HCT116 (cell line): ENCODE measurements at places on chromosomes 16 and 17. TPM values are rescaled to one million over a fixed set of nuclear protein-coding genes. Genes with fewer than 3 reads are reported as not detected.

PARD6A gene
- total RNA-seq, result 5.6 TPM

- H3K27me3 ChIP-seq, result no peaks in the 10 kb centered on the region
- DNase-seq, result no peak
- H3K4me1 ChIP-seq, result peaks cover 28% of the 10 kb centered on the region
- no peak overlapping the region for H3K27ac ChIP-seq
- H3K36me3 ChIP-seq, result no peaks in the 10 kb centered on the region
- no peak overlapping the region for H3K4me3 ChIP-seq
Measured at GRCh38 chr17:64401941-64402340, 11.3 kb upstream of the PECAM1 start.

- no peak for DNase-seq
- no peaks in the 10 kb centered on the region for H3K36me3 ChIP-seq
- no peaks in the 10 kb centered on the region for H3K27me3 ChIP-seq
- no peak overlapping the region for H3K27ac ChIP-seq
- H3K4me3 ChIP-seq, result no peak overlapping the region
- H3K4me1 ChIP-seq, result no peaks in the 10 kb centered on the region
Measured at GRCh38 chr16:81545470-81546250, 101.1 kb downstream of the CMIP start.

DNA sequence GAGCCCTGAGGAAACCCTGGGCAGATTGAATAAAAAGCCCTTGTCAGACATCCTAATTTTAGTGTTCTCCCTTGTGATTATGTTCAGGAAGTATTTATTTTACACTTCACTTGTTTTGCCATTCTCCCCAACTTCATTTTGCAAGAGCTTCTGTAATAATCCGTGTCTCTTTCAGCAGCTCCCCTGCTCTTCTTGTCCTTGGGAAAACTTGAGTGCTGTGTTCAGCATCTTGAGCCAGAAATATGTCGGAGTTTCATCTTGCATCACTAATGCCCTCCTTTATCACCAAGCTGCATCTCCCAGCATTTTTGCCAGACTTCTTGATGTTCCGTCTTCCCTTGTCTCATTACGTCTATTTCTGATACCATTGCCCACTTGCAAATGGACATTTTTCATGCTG is 486.5 kb upstream of the EEF2KMT start:
- H3K4me1 ChIP-seq, result no peaks in the 10 kb centered on the region
- H3K36me3 ChIP-seq, result no peaks in the 10 kb centered on the region
- no peak for DNase-seq
- no peak overlapping the region for H3K4me3 ChIP-seq
- no peak overlapping the region for H3K27ac ChIP-seq

DNA sequence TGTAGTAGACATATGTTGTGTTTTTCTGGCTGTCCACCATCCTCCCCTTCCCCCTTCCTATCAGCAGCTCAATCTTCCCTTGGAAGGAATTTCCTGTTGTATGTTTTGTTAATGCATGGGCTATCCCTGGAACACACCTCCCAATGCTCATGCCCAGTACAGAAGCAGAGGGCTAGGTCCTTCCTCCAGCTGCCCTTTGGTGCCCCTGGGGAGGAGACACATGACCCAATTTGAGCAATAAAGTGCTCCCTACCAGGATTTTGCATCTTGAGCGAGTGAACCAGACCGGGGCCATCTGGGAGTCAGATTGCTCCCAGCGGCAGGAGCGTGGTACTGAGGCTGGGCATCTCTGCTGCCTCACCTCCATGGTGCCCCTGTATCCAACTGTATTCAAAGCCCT is 141.5 kb upstream of the MED13 start:
- H3K36me3 ChIP-seq, result no peaks in the 10 kb centered on the region
- H3K27ac ChIP-seq, result no peak overlapping the region
- no peak overlapping the region for H3K4me3 ChIP-seq
- DNase-seq, result no peak
- H3K27me3 ChIP-seq, result no peaks in the 10 kb centered on the region
- H3K4me1 ChIP-seq, result no peaks in the 10 kb centered on the region

GRCh38 chr17:48014595-48015111 is 22.9 kb downstream of the COPZ2 start:
- H3K4me3 ChIP-seq, result no peak overlapping the region
- H3K27me3 ChIP-seq, result no peaks in the 10 kb centered on the region
- peaks cover 5% of the 10 kb centered on the region; the same call in 1 of the 2 replicates for H3K4me1 ChIP-seq
- no peaks in the 10 kb centered on the region for H3K36me3 ChIP-seq
- DNase-seq, result no peak
